Stimulated activated CD4-positive, alpha-beta T cell treated with anti-CD3 and anti-CD28 coated beads, Interleukin-15, amount 100 ng/mL, for 1 hour (primary cell): ENCODE measurements at places on chromosomes 13 and 19.

DNA sequence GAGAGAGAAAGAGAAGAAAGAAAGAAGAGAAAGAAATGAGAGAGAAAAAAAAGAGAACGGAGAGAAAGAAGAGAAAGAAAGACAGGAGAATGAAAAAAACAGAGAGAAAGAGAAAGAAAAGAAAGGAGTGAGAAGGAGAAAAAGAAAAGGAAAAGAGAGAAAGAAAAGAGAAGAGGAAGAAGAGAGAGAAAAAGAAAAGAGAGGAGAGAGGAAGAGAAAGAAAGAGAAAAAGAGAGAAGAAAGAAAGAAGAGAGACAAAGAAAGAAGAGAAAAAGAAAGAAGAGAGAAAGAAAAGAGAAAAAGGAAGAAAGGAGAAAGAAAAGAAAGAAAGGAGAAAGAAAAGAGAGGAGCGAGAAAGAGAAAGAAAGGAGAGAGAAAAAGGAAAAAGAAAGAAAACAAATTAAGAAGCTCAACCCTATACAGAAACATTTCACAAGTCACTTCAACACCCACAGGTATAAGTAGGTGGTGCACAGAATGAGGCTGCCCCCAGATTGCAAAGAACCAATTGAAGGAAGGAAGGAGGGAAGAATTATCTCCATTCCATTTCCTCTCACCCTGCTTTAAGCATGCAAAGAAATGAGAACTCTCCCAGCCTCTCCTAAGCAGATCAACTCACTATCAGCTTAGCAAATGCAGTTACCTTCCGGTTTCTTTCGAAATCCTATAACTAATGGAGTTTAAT, 98.8 kb upstream of the CACNA1A start:
- DNase-seq, result no peak

- DNase-seq, result no peak
These were observed 6.8 kb downstream of the GPC5 start for GRCh38 chr13:91405240-91405639.

DNA sequence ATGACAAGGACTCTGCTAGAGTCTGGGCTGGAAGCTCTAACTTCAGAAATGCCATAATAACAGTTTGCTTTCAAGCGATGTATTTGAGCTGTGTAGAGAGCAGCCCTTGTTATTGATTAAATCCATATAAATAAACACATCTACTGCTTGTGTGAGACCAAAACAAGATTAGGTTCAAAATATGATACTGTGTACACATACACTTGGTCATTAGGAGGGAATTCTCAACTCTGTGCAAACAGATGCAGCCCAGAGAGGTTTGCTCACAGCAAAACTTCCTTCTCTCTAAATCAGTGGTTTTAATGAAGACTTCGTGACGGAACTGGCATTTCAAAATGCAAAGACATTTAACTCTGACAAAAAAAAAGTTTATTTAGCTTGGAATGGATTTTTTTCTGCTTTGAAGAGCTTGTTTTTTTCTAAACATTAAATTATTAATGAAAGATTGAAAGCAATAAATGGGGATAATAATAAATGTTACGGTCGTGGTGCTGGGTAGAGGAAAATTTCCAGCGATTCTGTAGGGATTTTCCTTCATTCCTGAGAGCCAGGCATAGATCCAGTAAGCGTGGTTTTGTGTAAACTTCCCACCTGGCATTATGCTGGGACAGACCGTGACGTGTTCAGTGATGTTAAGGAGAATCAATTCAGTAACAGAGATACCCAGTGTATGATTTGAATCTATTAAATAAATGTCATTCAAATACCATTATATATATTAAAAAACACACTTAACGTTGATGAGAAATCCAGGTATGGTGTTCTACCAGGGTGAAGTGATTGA, 213.7 kb downstream of the TEX29 start:
- DNase-seq, result no peak

DNA sequence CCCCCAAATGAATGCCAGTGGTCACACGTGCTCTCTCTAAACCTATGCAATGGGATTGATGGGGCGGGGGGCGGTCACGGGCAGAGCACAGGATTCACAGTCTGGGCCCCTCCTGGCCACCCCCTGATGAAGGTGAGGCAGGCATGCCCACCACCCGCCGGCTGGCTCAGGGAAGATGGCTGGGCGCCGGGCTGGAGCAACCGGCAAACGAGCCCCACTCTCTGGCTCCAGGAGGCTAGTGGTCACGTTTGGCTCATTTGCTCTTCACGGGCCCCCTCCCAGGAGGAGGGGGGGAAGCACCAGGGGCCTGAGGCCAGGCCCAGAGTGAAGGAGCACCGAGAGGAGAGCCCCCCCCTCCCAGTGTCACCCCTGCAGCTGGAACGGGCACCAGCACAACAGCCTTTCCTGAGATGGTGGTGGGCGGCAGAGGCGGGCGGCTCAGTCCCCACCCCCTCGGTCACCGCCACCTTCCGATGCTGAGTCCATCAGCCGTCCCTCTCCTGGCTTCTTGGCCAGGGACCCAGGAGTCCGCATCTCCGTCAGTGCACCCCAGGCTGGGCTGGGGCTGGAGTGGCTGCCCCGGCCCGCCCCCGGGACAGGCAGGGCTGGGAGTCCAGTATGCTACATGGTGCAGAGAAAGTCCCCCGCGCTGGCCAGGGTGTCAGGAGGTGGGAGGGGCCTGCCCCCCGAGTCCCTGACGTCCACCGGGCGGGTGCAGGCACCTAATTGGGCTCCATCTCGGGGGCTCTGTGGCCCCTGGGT, 9.7 kb downstream of the BBC3 start:
- DNase-seq, result no peak

DNA sequence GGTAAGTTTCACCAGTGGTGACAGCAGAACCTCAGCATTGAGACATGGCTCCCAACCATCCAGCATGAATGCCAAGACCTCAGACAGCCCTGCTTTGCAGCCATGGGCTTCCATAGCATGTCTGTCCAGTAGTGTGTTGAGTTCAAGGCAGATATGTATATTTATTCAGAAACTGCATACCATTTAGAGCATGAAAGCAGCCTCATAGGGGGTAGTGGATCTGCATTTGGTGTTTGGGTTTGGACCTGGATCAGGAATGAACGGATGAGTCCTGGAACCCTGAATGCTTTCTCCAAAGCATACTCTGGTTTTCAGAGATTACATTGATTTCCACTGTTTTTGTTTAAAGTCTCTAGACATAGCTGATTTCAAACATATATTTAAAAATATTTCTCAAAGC, 114.3 kb downstream of the ESD start:
- no peak for DNase-seq

- DNase-seq, result no peak
These were observed 13.4 kb upstream of the TUBGCP3 start for GRCh38 chr13:112601371-112601770.

DNA sequence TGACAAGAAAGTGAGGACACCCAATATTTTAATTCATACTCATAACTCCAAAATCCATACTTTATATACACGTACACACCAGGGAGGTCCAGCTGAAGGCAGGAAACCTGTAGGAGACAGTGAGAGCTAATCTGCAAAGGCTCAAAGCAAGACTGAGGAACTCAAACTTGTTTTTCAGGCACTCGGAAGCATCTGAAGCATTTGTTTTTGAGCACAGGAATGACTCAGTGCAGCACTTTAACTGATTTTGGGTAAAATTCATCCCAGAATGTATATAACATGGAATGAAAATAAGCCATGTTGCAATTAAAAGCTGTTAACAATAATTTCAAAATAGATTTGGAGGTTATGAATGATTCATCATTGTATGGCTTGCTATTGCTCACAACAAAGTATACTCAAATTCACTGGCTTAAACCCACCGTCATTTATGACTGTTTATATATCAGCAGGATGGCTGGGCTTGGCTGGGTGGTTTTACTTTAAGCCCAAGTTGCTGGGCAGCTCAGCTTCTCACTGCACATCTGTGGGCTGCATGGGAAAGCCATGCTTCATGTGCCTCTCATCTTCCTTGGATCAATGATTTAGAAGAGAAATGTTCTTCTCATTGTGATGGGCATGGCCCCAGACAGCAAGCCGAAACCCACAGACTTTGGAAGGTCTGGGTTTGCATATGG, 177.0 kb downstream of the RFC3 start:
- no peak for DNase-seq

DNA sequence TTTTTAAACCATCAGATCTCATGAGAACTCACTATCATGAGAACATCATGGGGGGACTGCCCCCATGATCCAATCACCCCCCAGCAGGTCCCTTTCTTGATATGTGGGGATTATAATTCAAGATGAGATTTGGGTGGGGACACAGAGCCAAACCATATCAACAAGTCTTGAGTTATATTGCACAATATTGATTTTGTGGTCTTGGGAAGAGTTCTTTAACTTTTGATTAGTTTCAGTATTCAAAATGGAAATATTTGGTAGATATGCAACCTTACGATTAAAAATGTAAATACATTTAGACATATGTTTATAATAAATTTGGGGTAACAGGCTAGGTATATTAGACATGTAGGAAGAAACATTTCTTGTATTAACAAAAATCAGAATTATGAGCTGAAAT, 188.2 kb downstream of the GPC5 start:
- DNase-seq, result no peak

GRCh38 chr13:44104197-44104490, 224.4 kb downstream of the LACC1 start:
- no peak for DNase-seq

DNA sequence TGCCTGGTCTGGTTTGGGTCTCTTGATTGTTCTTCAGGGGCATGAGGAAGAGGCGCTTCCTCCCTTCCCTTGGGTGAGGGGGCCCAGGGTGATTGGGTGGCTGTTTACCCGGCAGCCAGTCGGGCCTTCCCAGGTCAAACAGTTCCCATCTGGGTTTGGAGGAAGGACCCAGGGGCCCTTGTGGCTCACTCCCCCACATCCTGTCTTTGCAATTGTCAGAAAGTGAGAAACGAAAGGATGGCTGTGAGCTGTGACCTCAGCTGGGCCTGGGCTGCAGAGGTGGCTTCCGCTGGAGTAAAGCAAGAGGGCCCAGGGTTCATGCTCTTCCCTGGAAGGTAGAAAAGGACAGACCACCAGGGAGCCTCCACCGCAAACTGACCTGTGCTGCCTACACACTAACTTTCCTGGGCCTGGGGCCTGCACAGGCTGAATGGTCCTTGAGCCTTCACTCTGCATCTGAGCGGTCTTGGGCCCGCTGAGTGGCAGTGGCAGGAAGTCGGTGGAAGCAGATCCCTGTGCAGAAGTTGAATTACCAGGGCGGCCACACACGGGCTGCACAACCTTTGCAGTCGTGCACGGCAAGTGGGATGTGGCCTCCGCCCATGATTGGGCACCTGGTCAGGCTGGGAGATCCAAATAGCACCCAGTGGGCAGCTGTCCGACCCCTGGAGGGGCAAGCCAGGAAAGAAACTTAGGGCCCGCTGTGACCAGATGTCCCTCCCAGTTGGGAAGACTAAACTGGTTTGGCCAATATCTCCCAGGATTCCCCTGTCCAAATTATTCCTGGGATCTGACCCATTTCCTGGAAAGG, 5.3 kb upstream of the CD79A start:
- DNase-seq, result no peak

DNA sequence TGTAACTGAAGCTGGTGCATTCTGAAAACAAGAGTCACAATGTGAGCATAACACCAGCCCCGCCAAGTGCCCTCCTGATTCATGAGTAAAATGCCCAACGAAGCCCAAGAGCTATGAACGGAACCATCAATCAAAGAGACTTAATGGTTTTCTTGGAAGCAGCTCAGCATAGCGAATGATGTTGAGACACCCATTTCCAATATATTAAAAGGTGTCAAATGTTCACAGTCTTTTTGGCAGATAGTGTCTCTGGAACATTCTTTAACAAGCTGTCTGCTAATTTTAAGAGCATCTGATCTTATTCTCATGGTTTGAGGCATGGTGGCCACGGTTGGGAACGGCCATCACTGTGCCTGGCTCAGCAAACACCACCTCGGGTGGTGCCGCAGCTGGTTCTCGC, 133.4 kb upstream of the USP29 start:
- no peak for DNase-seq

GRCh38 chr19:32594021-32594420, 13.0 kb downstream of the PDCD5 start:
- no peak for DNase-seq

DNA sequence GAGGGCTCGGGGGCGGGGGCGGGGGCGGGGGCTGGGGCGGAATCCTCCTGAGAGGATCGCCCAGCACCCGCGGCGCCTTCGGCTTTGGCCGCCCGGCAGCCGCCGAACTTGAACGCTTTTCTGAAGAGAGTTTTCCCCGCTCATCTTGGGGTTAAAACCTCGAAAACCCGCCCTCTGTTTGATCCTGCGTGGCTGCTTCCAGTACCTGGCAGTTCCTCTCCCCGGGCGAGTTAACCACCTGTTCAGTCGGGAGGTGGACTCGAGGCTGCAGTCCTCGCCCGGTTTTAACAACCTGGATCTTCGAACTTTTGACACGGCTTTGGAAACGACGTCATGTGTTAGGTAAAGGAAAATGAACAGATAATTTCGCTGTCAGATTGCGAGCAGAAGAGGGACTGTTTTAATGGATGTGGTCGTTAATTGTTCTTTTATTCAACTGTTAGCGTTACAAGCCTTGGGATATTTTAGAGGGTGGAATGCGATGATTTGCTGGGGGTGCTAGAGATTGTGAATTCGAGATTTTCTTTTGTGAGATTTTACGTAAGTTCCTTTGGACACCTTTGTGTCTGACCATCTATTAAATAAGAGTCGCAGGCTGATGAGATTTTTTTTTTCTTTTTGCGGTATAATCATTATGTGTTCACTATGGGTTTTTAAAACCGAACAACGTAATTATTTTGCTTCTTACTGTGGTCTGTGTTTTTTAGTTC, 1.0 kb downstream of the FNDC3A start:
- no peak for DNase-seq

DNA sequence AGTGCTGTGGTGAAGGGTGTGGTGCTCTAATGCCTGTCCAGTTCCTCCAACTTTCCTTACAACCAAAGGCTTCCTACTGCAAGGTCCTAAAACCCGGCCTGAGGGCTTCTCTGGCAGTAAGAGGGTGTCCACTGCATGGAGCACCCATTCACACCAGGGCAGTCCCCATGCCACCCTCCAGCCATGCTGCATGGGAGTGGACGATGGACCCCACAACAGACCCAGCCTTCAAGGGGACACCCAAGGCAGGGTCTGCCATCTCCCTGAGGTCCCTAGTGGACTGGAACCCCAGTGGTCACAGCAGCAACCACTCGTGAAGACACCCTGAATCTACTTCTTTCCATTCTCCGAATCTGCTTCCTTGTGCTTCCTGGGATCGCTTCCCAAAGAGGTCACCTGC, 117.6 kb upstream of the SOX1 start:
- no peak for DNase-seq

- peak; percentile 8 for DNase-seq
These were observed 128.4 kb downstream of the DPF1 start for GRCh38 chr19:38095411-38096308.

DNA sequence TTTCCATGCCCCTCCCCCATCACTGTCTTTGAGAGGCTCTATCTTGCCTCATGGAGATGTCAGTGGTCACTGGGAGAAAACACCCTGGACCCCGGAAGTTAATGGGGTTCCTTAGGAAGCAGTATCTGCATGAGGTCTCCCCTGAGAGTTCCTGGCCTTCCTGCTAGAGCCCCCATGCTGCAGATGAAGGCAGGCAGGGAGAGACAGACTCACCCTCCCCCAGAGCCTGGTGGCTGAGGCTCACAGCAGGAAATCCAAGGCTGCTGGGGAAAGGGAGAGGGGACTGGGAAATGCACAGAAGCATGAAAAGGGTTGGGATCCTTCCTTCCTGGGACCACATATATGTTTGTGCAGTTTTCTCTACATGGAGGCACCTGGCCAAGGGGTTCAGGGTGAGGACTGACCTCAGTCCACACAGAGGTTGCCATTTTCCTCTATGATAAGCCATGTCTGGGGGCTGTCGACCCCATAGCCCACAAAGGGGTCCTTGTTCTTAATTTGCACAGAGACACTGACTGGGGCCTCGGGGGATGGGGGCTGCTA, 95.4 kb downstream of the RNASEH2B start:
- no peak for DNase-seq

GRCh38 chr13:32225481-32225931, 89.7 kb downstream of the ZAR1L start:
- DNase-seq, result no peak
